ENCODE measurements at places on chromosomes 2 and 18. TPM values are rescaled to one million over a fixed set of nuclear protein-coding genes. Genes with fewer than 3 reads are reported as not detected.
A peak's percentile ranks its signal among the peaks of the same experiment; 100 is the strongest.

DNA sequence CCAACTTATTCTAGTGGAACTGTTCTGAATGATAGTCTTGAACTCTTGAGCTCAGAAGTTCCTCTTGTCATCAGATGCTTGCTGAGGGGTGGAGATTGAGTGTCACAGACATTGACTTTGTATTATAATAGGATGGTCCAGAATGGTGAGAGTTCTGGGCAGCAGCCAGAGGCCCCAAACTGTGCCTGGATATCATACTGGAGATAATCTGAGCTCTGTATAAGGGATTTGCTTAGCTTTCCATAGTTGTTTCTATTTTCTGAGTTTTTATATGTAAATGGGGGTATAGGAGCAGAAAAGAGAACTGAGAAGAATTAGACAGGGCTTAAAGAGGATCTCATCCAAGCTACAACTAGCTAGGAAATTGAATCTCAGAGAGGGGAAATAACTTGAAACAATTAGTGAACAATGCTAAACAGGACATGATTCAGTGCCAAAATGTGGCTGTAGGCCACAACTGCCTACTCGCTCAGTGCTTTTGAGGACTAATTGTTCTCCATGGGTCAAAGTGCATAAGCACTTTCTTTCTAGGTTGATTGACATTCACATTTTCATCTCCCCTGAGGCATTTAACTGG, 10.1 kb upstream of the LCLAT1 start:
- H3K27ac ChIP-seq, result no peak overlapping the region
- no peak overlapping the region for H3K4me3 ChIP-seq
- peaks cover 8% of the 10 kb centered on the region for H3K4me1 ChIP-seq
- H3K27me3 ChIP-seq, result no peaks in the 10 kb centered on the region
- no peaks in the 10 kb centered on the region for H3K36me3 ChIP-seq

DNA sequence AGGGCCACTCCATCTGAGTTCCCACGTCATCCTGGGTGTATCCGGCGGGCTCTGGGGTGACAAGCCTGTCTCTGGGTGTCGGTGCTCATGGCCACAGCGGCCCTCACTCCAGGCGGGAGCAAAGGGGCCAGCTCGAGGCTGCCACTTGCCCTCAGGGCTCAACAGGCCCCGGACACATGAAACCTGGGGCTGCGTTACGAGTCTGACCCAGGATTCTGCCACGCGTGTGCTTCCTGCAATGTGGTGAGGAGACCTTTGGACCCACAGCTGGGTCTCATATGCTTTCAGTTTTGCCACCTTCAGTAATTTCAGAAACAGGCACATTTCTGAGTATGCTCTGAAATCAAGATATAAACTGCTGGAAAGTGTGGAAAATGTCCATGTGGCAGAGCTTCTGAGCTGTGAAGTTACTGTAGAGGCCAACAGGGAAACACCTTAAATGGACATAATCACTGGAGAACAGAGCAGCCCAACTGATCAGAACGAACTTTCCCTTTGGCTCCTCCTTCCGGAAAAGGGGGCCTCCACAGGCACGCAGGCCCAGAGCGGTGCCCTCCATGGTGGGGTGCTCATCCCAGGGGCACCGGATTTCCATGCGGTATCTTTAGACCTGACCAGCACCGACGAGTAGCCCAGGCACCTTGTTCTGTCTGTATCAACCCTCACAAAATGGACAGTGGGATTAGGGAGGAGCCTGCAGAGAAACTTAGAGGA, 14.1 kb downstream of the PER2 start:
- no peaks in the 10 kb centered on the region for H3K27me3 ChIP-seq
- no peak overlapping the region for H3K4me3 ChIP-seq
- H3K4me1 ChIP-seq, result no peaks in the 10 kb centered on the region
- DNase-seq, result no peak
- peaks cover 6% of the 10 kb centered on the region for H3K36me3 ChIP-seq
- H3K27ac ChIP-seq, result no peak overlapping the region

GRCh38 chr2:55213822-55214221, 18.3 kb downstream of the CLHC1 start:
- no peaks in the 10 kb centered on the region for H3K4me1 ChIP-seq
- no peaks in the 10 kb centered on the region for H3K36me3 ChIP-seq
- no peak for DNase-seq
- H3K4me3 ChIP-seq, result no peak overlapping the region
- no peak overlapping the region for H3K27ac ChIP-seq

DNA sequence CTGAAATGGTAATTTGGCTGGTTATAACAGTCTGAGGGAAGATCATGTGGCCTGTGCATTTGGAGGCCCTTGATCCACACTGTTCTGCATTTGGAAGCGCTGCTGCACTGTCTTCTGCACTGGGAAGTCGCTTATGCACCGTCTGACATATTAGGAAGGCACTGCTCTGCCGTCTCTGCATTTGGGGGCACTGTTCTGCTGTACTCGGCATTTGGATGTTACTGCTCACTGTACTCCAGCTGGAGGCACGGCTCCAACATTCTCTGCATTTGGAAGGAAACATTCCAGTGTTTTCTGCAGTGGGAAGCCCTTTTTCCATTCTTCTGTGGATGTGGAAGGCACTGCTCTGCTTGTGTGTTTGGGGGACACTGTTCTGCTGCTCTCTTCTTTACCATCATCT, 9.6 kb upstream of the PROM2 start:
- H3K4me3 ChIP-seq, result no peak overlapping the region
- no peak overlapping the region for H3K27ac ChIP-seq
- DNase-seq, result no peak
- H3K27me3 ChIP-seq, result no peaks in the 10 kb centered on the region
- no peaks in the 10 kb centered on the region for H3K36me3 ChIP-seq

DNA sequence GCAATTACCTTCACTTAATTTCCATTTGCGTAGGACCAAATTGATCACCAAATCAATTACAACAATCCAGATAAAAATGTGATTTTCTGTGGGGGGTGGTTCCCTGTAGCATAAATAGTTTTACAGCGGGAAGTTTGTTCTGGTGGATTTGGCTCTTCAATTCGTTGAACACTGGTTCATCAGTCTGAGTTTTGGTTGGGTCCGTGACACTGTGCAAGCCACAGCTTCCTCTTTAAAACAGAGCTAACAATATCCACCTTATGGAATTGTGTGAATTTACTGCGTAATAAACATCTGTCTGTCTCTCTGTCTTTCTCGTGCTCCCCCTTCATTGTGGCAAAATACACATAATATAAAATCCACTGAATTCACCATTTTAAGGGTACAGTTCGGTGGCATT, 310.8 kb downstream of the TGIF1 start:
- H3K4me1 ChIP-seq, result no peaks in the 10 kb centered on the region
- no peaks in the 10 kb centered on the region for H3K27me3 ChIP-seq
- DNase-seq, result no peak

GRCh38 chr2:174635776-174636404, 38.3 kb upstream of the WIPF1 start:
- no peak for DNase-seq
- no peaks in the 10 kb centered on the region for H3K27me3 ChIP-seq
- no peak overlapping the region for H3K4me3 ChIP-seq
- peaks cover 39% of the 10 kb centered on the region for H3K4me1 ChIP-seq

DNA sequence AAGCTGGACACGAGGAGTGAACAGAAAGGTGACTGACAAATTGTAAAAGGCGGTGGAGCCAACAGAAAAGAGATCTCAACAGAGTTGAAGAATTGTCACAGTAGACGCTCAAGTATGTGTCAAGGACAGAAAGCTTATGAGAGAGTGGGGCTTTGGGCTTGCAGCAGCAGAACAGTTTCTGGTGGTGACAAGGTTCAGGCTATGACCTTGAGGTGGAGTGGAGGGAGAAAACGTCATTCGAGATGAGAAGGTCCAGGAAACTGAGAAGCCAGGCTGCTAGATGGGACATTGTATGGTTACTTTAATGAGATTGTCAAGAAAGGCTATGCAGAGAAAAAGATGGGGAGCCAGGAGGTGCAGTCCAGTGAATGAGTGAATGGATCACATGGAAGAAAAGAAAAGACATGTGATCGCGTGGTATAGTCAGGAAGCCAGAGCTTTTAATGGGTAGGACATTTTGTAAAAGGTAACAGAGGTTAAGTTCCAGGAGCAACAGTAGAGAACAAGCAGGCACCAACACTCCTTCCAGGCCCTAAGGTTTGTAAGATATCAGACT, 91.1 kb upstream of the EPC2 start:
- no peaks in the 10 kb centered on the region for H3K36me3 ChIP-seq
- H3K4me1 ChIP-seq, result peaks cover 8% of the 10 kb centered on the region
- H3K4me3 ChIP-seq, result peak overlapping the region; percentile 82

- H3K4me1 ChIP-seq, result no peaks in the 10 kb centered on the region
- no peaks in the 10 kb centered on the region for H3K27me3 ChIP-seq
- no peak overlapping the region for H3K27ac ChIP-seq
- no peaks in the 10 kb centered on the region for H3K36me3 ChIP-seq
- DNase-seq, result no peak
- H3K4me3 ChIP-seq, result no peak overlapping the region
Observed at GRCh38 chr2:7070483-7070882, 153.3 kb downstream of the RNF144A start.

DNA sequence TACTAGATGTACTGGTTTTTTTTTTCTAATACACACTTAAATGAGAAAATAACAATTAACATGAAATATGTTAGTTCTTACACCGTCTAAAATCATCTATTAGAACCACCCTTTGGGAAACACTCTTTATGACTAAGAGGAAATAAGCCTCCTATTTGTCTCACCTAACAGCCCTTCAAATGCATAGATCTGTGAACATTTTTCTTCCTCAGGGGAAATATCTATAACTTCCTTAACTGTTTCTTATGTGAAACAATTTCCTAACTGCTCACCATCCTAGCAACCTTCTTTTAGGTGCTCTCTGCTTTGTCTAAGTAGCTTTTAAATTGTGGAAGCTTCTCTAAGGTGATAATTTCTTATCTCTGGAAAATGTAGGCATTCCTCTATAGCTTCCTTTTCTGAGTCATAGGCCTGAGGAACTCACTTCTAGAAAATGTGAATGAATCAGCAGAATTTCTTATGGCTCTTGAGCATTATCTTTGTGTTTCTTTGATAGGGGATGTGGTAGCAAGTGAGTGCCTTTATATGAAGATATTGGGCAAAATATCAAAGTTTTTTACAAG, 56.1 kb downstream of the CNTNAP5 start:
- no peak for DNase-seq
- H3K27me3 ChIP-seq, result no peaks in the 10 kb centered on the region
- no peak overlapping the region for H3K4me3 ChIP-seq
- H3K4me1 ChIP-seq, result no peaks in the 10 kb centered on the region
- H3K27ac ChIP-seq, result no peak overlapping the region

DNA sequence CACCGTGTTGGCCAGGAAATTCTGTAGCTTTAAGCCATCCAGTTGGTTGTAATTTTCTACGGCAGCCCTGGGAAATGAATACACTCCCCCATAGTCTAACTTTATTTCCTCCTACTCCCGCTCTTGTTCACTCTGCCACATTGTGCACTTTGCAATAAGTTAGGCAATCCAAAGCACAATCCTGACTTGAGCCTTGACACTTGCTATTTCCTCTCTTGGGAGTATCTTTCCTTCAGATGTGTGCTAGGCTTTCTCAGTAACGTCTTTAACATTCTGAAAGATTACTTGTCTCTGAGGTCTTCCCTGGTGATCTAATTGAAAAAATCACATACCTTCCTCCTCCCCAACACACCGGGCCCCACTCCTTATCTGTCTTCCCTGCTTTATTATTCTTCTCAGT, 65.9 kb upstream of the RAB27B start:
- H3K4me1 ChIP-seq, result no peaks in the 10 kb centered on the region
- H3K27ac ChIP-seq, result no peak overlapping the region
- no peaks in the 10 kb centered on the region for H3K36me3 ChIP-seq

GRCh38 chr2:208686665-208687064, 280.1 kb downstream of the PTH2R start:
- no peak overlapping the region for H3K27ac ChIP-seq
- H3K36me3 ChIP-seq, result no peaks in the 10 kb centered on the region
- DNase-seq, result no peak
- no peaks in the 10 kb centered on the region for H3K27me3 ChIP-seq
- H3K4me3 ChIP-seq, result no peak overlapping the region

- no peaks in the 10 kb centered on the region for H3K4me1 ChIP-seq
- H3K27ac ChIP-seq, result no peak overlapping the region
- no peaks in the 10 kb centered on the region for H3K27me3 ChIP-seq
- no peaks in the 10 kb centered on the region for H3K36me3 ChIP-seq
- H3K4me3 ChIP-seq, result no peak overlapping the region
Observed at GRCh38 chr2:226766352-226767055, 33.1 kb downstream of the IRS1 start.

The FASTKD1 gene
- 53.8 TPM for total RNA-seq

The TANC1 gene
- 0.11 TPM for total RNA-seq

The MYO5B gene
- total RNA-seq, result 0.11 TPM

The NEU2 gene
- total RNA-seq, result not detected

The DPYSL5 gene
- total RNA-seq, result not detected
